ENCODE measurements at places on chromosomes 6 and 20.

GRCh38 chr20:58833921-58834320 is 16.8 kb downstream of the GNAS-AS1 start:
- no peak for DNase-seq

- DNase-seq = no peak
These were observed 40.6 kb upstream of the JAG1 start for GRCh38 chr20:10714236-10714975.

DNA sequence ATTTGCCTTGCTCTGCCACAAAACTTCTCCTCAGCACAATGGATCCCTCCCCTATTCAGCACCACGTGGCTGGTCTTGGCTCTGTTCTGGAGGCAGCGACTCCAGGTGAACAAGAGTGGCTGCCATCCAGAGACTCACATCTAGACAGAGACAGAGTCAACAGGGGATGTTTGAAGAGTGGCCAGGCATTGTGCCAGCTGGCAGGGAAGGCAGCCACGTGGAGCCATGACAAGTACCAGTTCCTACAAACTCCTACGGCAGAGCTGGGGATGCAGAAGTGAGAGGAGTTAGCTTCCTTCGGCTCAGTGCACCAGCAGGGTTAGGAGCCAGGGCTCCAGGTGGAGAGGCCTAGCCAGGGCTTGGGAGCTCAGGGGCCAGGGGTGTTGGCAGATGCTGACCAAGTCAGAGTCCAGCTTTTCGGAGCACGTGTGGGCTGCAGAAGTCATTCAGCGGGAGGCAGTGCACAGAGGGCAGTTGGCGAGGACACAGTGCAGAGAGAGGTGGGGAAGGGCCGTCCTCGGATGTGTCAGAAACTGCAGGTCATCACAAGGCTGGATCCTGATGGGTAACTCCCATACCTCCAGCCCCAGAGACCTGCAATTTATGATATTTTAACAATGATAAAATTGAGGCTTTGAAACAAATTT is 171.7 kb upstream of the PDE10A start:
- no peak for DNase-seq

DNA sequence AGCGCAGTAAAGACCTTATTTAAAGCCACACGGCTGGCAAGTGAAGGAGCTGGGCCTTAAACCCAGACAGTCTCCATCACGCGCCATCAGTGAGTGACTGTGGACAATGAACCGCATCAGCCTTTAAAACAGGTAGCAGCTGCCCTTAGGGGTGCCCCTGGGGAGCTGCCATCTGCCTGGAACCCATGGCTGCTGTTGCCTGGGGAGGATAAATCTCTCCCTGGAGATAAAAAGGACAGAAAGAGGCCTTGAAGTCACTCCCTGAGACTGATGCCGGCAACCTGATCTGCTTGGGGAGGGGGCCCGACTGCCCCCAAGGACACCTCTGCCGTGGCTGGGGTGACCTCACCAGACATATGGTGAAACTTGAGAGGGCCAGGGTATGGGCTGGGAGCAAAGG is 73.5 kb downstream of the PREX1 start:
- no peak for DNase-seq

Measured in Jurkat, Clone E6-1 (cell line).